SK-N-SH treated with all-trans-retinoic acid at 6 μM for 48 hours (cell line): ENCODE measurements at places on chromosomes 5 and 9.

DNA sequence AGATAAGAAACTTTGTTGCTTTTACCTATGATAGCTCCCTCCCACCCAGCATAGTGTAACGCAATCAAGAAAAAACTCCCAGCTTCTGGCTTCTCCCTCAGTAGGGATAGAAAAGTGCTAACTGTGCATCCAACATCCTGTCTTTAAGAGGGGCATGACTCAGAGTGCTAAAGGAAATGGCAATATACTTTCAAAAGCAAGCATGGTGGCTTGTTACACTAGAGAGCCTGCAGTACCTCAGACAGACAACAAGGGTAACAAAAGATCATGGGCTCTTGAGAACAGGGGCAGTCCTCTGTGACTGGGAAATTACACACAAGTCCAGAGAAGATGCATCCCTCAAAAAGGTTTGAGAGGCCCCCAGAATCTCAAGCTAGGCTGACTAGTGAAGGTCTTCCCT is 37.8 kb downstream of the PRELID2 start:
- ATAC-seq, result peak; percentile 35; the same call in 1 of the 3 replicates

DNA sequence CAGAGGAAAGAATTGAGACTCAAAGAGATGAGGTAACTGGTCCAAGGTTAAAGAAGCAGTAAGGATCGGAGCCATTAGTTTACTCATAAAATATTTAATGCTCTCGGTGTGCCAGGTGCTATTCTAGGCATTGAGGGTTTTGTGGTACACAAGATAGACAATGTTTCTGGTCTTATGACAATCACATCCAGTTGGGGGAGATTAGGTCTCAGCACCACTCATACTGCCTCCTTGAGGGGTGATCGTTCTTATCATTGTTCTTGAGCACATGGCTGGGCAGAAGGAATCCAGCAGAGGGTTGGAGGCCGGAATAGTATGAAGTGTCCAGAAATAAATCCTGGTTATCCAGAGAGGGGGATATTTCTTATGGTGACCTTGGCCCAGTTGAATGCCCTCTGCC is 40.7 kb upstream of the LCP2 start:
- ATAC-seq, result no peak

GRCh38 chr9:126665644-126666035 is 51.9 kb downstream of the LMX1B start:
- no peak for ATAC-seq

GRCh38 chr5:159038907-159039306 is 60.8 kb downstream of the EBF1 start:
- ATAC-seq, result no peak

DNA sequence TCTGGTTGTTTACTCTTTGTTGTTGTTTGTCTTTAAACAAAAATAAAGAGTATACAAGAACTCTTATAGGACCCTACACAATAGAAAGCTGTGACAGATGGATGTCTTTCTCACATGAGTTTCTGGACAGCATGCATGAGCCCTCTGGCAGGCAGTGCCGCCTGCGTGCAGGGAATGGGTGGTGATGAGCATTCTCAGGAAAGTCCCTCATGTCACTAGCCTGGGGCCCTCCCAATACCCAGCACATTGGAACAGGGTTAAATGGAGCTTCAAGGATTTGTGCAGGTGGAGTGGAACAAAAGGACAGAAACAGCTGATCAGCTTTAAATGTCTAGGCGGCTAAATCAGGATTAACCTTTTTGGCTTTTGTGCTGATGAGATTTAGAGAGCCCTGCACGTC is 181.0 kb upstream of the CD180 start:
- no peak for ATAC-seq

- peak; percentile 71 for ATAC-seq
Observed at GRCh38 chr5:176185133-176185733, 53.0 kb upstream of the SIMC1 start.

DNA sequence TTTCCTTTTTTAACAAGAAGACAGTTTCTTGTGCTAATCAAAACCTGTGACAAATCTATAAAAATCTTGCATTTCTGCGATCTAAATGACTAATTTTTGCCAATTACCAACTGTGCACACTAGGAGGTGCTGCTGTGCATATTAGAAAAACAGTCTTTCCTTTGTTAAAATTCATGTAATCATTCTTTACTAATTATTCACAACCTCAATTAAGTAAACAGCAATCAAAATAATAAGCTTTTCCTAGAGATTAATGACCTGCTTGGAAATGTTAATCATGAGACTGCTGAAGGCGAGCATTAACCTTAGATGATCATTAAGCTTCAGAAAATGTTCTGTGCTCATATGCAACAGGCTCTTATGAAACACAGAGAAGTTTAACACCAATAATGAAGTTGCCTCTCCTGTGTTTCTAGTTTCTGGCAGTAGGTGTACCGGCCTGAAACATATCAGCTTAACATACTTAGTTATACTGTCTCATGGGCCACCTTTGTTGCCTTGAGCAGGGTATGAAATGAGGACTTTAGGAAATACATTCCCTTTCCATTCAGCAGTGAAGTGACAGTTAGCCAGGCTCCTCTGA is 17.7 kb downstream of the RFESD start:
- peak; percentile 45 for ATAC-seq

- ATAC-seq, result no peak
Observed at GRCh38 chr5:7878381-7878873, 9.5 kb downstream of the MTRR start.

GRCh38 chr5:65382582-65382981 is 99.1 kb downstream of the ADAMTS6 start:
- ATAC-seq, result no peak

- ATAC-seq, result peak; percentile 11; the same call in 2 of the 3 replicates
Observed at GRCh38 chr9:137382444-137383080, 40.4 kb downstream of the EXD3 start.

DNA sequence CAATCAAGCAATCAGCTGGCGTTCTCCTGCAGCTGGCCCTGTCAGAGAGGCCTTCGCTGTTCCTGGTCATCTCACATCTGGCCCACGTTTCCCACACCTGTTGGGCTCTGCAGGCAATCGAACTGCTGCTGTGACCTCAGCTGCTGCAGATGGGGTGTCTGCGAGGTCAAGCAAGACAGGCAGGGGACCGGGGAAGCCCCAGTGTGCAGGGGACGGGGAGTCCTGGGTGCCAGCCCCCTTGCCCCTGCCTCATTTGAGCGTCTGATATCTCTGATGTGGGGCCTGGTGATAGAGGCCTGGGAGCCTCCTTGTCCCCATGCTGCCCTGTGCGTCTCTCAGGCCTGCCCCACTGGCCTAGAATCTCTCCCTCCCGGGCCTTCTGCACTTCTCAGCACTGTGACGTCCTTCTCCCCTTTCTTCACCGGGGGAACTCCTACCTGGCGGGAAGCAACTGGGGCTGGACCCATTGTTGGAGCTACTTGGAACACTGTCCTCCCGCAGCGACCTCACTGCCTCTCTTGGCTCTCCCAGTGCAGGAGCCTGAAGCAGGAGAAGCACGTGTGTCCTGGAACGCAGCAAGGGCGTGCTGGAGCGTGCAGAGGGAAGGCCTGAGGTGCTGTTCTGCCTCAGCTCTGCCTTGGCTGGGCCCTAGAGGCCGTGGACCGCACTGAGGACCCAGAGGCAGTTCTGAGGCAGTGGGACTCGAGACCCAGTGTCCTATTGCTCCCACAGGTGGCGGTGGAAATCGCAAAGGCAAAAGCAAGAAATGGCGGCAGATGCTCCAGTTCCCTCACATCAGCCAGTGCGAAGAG is 3.9 kb downstream of the GRK6 start:
- no peak for ATAC-seq

DNA sequence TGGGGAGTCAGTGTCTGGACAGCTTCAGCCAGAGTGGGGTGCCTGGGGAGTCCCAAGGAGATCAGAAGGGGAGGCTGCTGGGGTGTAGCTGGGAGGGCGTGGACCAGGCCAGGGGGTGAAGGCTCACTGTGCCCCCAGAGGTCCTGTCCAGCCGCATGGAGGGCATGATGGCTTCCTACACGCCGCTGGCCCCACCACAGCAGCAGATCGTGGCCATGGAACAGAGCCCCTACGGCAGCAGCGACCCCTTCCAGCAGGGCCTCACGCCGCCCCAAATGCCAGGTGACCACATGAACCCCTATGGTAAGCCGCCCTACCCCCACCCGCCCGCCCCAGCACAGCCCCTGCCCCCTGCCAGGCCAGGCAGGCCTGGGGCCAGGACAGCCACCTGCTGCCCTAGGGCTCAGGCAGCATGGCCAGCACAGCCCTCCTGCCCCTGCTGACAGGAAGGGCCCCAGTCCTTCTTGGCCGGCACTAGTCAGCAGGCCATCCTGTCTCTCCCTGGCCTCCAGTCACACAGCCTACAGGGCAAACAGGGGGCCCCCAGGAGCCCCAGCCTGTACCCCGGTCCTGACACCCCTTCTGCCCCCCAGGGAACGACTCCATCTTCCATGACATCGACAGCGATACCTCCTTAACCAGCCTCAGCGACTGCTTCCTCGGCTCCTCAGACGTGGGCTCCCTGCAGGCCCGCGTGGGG is 82.1 kb downstream of the LMX1B start:
- no peak for ATAC-seq

DNA sequence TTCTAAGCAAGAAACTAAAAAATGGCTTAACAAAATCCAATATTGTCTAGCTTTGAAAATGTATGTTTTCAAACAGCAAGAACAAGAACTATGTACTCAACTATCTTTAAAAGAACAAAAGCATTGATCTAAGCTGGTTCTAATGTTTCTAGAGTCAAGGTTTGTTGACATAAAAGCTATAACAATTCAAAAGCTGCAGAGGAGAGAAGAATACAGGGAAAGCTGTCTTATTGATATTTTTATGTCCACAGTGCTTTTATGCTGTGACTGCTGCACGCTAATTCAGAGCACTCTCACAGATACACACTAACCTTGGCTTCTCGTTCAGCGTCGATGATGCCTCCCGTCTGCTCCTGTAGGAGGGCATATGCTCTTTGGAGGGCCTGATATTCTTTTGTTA is 129.5 kb upstream of the DPYSL3 start:
- ATAC-seq, result no peak

DNA sequence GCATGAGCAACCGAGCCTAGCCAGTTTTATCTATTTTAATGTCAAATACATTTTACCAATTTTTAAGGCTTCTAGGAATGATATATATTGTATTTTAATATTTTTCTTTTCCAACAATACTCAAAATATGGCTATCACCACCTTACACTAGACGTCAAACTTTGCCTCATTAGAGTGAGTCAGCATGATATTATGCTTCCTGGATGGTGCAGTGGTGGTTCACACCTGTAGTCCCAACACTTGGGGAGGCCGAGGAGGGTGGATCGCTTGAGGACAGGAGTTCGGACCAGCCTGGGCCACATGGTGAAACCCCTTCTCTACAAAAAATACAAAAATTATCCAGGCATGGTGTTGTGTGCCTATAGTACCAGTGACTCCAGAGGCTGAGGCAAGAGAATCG is 7.3 kb upstream of the CDC14B start:
- ATAC-seq, result no peak; the same call in 2 of the 3 replicates

DNA sequence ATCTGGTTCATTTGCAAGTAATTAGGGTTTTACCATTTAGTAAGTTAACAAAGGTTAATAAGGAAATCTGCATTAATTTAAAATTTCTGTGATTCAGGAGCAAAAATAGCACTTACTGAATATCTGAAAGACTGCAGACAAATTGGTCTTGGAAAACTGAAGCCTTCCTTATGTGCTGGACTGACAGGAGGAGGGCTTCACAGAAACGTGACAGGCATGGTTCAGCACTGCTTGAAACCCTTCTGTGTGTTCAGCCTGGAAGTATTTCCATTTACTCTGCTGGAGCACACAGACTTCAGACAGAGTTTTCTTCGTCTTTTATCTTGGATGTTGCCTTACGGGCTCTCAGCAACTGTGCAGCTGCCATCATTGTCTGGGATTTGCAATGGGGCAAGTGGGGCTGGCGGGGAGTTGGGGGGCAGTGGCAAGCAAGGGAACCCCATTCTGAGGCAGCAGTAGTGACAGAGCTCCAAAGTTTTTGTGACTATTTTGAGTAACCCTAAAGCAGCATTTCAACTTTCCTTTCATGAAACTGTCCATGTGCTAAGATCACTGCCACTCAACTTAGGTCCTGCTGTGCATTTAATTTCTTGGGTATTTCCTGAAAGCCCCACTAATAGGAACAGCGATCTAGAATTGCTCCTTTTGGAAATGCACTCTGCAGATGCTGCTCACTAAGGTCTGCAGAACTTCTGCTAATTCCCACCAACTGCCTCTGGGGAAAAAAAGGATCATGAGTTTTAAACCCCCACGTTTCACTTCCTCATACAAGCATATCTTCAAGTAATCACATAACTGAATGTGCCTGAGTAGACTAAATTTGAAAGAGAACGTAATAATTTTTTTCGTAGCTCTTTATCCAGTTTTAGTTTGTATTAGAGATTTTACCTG is 56.6 kb downstream of the KCNN2 start:
- ATAC-seq, result no peak

DNA sequence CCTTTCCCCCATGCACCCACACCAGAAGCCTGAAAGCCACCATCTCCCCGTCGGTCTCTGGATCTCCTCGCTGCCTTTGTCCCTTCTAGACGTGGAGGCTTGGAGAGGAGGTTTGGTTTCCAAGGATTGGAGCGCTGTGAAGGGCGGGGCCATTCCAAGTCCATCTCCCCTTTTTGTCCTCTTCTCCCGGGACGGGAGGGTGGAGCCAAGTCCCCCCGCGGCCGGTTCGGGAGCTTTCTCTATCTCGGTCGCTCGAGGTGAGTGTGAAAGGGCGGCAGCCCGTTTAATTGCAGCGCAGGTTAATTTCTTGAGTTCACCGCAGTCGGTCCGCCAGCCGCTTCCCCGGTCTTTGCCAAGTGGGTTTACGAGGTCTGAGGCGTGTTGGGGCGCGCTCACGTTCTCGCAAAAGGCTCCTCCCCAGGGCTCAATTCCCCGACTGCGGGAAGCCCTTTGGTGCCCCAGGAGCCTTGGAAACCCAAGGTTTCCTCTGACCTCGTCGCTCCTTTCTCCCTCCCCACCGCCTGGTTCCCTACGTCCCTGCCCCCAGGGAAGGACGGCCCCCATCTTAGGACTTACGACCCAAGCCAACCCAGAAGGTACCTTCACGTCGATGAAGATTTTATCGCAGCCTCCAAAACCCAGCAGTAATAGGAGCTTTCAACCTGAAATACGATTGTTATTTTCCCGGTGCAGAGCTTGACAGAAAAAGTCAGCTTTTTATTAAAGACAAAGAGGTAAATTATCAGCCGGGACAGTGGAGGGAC is 2.8 kb upstream of the ZNF462 start:
- peak; percentile 3; the same call in 1 of the 3 replicates for ATAC-seq

GRCh38 chr5:178435321-178436238 is 154.6 kb downstream of the COL23A1 start:
- ATAC-seq, result no peak

GRCh38 chr5:37553720-37554404 is 174.7 kb downstream of the WDR70 start:
- no peak for ATAC-seq

GRCh38 chr9:134887686-134888602 is 7.3 kb downstream of the FCN2 start:
- ATAC-seq, result no peak; the same call in 2 of the 3 replicates

- ATAC-seq, result no peak
Observed at GRCh38 chr5:57324181-57324580, 150.3 kb downstream of the GPBP1 start.

GRCh38 chr9:18061856-18062255 is 412.1 kb upstream of the ADAMTSL1 start:
- no peak for ATAC-seq

GRCh38 chr9:91043811-91044175 is 242.2 kb downstream of the SYK start:
- no peak for ATAC-seq

GRCh38 chr5:81245871-81246235 is 12.7 kb downstream of the CKMT2 start:
- no peak for ATAC-seq

GRCh38 chr5:16536246-16536645 is 70.6 kb upstream of the ZNF622 start:
- no peak for ATAC-seq
